NCI-H1105 treated with DMSO at 0.1 percent for 48 hours (cell line): ENCODE measurements at places on chromosomes 13 and 19.

DNA sequence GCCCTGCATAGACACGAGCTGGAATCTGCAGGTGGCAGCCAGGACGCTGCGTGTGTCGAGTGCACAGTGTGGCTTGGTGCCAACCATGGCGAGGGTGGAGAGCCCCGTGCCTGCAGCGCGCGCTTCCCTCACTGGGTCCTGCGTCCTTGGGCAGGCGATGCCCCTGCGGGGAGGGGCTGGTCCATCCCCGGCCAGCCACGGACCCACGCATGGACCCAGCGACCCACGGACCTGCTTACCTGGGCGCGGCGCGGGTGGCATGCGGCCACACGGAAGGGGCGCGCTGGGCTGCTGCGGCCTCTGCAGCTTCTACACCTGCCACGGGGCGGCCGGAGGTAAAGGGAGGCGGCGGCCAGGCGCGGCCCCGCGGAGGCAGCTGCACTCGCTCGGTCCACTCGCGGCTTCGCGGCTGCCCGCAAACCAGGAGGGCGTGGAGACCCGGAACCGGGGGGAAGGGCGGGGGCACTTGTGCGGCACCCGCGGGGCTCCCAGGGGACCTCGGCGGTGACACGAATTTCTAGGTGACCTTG lies 569 bp upstream of the MCF2L start:
- peak; percentile 89 for DNase-seq

- no peak for DNase-seq
Observed at GRCh38 chr13:77034881-77035280, 7.9 kb upstream of the FBXL3 start.

DNA sequence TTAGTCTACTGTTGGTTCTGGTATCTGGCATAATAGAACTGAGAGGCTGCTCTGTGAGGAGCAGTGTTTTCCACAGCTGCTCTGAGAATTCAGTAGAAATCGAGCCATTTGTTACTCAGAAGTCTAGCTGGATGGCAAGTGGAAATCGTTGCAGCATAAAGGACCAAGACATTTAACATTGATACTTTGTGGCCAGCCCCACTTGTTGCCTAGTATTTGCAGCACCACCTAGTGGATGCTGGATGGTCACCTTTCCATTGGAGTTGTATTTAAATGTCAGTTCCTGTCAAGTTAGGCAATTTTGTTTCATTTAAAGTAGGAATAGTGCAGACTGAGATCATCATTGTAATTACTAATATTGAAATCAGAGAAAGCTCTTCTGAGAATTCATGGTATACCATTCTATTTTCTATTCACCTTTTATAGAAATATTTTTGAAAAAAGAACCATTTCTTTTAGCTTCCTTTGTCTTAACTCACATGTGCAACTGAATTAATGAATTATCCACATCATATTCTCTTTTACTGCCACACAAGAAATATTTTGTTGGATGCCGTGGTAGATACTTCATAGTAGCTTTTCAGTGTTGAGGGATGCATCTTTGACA lies 64.6 kb downstream of the PDS5B start:
- peak; percentile 43 for DNase-seq

GRCh38 chr13:70108356-70109105 lies at the start of gene KLHL1:
KLHL1 (minus strand) TSS chr13:70108452; CDS start chr13:70107699, 753 bp downstream.
- no peak for DNase-seq

- DNase-seq, result no peak
Observed at GRCh38 chr13:45548281-45548680, 67.3 kb downstream of the ERICH6B start.

- DNase-seq, result peak; percentile 89
Observed at GRCh38 chr19:55165952-55166529, 372 bp downstream of the DNAAF3 start.

DNA sequence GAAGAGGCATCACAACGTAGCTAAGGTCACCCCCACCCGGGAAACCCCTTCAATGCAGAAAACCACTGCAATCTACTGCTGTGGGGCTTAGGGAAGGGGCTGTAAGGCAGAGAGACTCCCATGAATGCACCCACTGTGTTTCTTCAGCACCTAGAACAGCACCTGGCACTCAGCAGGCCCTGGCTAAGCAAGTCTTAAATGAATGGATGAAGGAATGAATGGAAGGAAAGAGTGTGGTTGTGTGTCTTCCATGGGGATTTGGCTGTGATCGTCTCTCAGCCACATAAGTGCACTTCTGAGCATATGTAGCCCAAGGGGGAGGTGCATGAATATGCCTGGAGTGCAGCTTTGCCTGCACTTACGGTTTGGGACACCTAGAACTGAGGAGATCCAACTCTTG lies 2.9 kb downstream of the CCDC159 start:
- no peak for DNase-seq
